ENCODE measurements at places on chromosomes 12 and 14. TPM values are rescaled to one million over a fixed set of nuclear protein-coding genes. Genes with fewer than 3 reads are reported as not detected.

Gene ANO2
- total RNA-seq: 23.4 TPM

DNA sequence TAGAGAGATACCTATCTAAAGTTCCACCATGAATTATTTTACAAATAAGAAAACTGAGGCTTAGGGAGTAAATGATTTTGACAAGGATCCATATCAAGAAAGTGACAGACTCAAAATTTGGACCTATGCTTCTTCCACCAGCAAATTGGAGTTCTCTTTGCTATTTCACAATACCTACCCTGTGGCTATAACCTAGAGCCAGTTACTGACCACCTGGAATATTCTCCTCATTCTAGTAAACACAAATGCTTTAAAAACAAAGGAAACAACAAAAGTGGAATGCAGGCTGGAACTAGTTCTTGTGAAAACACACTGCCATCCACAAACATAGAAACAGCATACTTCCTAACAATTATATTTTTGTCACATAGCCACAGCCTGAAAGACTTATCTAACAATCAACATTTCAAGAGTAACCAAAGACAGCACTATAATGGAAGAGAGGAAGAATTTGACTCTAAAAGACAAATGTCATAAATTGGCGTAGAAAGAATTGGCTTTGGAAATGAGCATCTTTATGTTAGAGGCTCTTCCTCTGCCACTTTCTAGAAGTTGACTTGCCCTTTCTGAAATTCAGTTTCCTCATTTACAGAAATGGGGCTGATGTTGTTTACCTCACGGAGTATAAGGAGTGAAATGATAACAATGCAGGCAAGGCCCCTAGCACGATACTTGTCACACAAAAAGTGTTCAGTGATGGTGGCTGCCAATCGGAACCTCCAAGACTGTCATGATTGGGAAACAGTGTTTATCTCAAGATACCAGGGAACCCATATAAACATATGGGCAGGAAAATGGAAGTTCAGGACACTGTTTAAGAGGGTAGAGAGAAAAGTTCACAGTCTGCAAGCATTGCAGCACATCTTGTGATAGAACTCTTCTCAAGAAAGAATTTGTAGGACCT, 138.6 kb upstream of the LGR5 start:
- DNase-seq: no peak

DNA sequence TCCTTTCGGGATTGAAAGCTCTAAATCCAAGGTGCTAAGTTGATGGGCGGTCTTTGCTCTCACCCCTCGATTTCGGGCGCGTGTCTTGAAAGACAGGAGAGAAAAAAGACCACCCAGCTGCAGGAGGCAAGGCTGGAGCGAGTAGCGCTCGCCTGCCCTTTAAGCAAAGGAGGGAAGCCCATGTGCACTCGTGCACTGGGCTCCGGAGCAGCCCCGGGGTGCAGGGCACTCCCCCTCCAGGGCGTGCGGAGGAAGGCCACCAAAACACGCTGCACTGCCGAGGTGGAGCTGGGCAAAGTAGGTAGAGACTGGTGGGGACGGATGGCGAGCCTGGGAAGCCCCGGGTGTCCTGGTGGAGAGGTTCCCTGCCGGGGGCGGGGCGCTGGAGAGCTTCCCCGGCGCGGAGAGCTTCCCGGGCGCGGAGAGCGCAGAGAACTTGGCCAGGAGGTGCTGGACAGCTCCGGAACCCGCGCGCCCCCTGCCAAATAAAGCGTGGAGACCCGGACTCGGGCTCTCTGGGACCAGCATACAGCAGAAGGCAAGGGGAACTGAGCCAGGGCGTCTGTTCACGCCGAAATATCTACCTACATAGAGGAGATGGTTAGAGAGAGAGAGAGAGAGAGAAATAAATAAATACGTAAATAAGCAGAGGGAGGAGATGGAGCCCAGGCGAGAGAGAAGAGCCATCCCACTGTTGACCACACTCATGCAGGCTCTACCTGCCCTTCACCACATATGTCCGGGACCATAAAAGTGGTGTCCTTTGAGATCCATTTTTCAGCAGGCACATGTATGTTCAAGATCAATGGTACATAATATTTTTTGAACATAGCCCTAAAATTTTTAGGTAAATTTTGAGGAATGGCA, 662 bp upstream of the NELL2 start:
- DNase-seq: peak; percentile 41

GRCh38 chr14:79496701-79497100, 714.6 kb downstream of the DIO2 start:
- no peak for DNase-seq

DNA sequence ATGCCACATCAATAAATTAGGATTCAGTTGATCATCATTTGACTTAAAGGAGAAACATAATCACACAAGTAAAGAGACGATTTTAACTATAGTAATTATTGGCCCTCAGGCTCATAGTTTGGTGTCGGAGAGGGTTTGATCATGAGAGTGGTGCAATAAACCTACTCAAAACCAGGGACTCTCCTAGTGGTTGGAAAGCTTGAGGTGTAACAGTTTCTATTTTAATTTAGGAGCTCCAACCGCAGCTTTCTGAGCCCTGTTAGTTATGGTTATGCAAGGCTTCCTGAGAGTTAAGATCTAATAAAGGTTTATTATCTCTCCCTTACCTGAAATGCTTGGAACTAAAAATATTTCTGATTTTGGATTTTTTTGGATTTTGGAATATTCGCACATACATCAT, 36.4 kb downstream of the TMTC2 start:
- DNase-seq: no peak
